ENCODE measurements at places on chromosomes 2 and 18. TPM values are rescaled to one million over a fixed set of nuclear protein-coding genes. Genes with fewer than 3 reads are reported as not detected.

Gene CCDC102B
- total RNA-seq, result 6.9 TPM

Gene SULT1C2
- total RNA-seq, result not detected

GRCh38 chr18:63679820-63680606, 18.3 kb upstream of the SERPINB3 start:
- no peaks in the 10 kb centered on the region for H3K4me1 ChIP-seq
- DNase-seq, result no peak
- no peaks in the 10 kb centered on the region for H3K36me3 ChIP-seq
- no peak overlapping the region for H3K4me3 ChIP-seq

DNA sequence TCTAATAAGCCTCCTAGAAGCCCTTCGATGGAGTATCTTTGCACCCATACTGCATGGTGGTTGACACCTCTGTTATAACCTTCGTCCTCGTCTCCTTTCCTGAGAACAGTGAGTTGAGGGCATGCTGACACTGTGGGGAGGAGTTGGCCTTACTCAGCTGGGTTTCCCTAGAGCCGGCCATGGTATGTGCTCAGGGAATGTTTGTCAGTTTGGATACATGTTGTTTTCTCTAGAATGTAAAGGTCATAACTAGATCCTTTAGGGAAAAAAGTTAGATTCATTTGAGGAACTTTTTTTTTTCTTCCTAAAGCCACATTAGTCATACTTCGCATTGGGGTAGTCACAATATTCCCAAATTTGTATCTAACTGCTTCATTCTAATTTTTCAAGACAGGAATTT, 106.0 kb upstream of the FOSL2 start:
- no peak overlapping the region for H3K27ac ChIP-seq
- H3K4me3 ChIP-seq, result no peak overlapping the region
- DNase-seq, result no peak
- H3K4me1 ChIP-seq, result peaks cover 8% of the 10 kb centered on the region
- no peaks in the 10 kb centered on the region for H3K36me3 ChIP-seq

GRCh38 chr2:145771525-145771924, 1251.6 kb upstream of the ZEB2 start:
- no peak overlapping the region for H3K27ac ChIP-seq
- no peak overlapping the region for H3K4me3 ChIP-seq
- peaks cover 2% of the 10 kb centered on the region for H3K27me3 ChIP-seq
- no peaks in the 10 kb centered on the region for H3K36me3 ChIP-seq
- no peak for DNase-seq
- no peaks in the 10 kb centered on the region for H3K4me1 ChIP-seq

GRCh38 chr18:37962316-37962966, 396.8 kb upstream of the CELF4 start:
- H3K36me3 ChIP-seq, result no peaks in the 10 kb centered on the region
- DNase-seq, result no peak
- H3K27me3 ChIP-seq, result no peaks in the 10 kb centered on the region

Data from natural killer cell (primary cell).